ENCODE measurements at places on chromosomes 5 and 9.

DNA sequence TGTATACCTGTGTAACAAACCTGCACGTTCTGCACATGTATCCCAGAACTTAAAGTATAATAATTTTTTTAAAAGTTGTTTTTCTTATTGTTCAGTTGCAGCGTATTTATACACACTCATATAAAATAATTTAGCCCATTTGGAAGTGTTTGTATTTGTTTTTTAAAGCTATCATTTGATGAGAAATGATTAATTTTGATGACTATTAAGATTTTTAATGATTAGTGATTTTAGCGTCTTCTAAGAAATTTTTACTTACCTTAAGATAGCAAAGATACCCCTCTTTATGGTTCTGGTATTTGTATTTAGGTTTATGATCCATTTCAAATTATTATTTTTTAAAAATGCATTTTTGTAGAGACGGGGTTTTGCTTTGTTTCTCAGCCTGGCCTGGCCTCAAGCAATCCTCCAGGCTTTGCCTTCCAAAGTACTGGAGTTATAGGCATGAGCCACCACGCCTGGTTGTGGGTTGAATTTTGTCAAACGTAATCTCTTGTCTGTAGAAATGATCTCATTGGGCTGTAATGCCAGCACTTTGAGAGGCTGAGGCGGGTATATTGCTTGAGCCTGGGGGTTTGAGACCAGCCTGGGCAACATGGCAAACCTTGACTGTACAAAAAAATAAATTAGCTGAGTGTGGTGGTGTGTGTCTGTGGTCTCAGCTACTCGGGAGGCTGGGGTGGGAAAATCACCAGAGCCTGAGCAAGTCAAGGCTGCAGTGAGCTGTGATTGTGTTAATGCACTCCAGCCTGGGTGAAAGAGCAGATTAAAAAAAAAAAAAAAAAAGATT, 26.9 kb downstream of the CSNK1G3 start:
- no peak for DNase-seq

GRCh38 chr5:67372887-67373286, 176.3 kb upstream of the CD180 start:
- no peak for DNase-seq

- DNase-seq: no peak
These were observed 393.1 kb downstream of the EFNA5 start for GRCh38 chr5:107277485-107278125.

- DNase-seq: no peak
These were observed 21.6 kb upstream of the C5orf46 start for GRCh38 chr5:147927901-147928300.

DNA sequence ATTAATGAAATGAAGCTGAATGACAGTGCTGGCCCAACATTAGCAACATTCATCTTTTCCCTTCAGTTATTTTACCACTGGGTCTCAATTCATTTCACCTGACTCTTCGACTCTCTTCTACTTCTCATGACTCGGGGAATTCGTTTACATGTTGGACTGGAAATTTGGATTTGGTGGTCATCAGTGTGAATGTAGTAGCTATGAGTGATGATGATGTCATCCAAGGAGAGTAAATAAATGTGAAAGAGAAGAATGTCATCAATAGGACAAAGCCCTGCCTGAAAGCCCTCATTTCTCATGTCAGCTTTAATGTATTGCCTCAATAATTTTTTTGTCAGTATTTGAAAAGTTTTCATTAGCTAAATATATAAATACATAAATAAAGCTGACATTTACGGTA, 21.9 kb upstream of the CFAP95 start:
- no peak for DNase-seq

- no peak for DNase-seq
These were observed 31.5 kb upstream of the DENND4C start for GRCh38 chr9:19199012-19199411.

DNA sequence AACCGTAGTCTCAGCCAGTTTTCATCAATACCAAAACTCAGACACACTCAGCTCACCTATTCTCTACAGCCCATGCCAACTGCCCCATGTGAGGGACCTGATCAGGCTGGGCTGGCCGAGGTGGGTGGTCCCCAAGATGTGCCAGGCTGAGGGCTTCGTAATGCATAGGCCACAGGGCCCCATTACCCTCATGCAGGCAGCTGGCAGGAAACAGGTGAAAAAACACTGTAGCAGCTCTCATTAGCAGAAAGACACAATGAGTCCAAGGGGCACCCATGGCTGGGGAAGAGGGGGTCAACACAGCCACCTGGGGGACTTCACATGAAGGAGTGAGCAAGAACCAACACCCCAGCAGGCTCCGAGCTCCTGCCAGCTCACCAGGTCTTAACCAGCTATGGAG, 8.2 kb downstream of the IPPK start:
- DNase-seq: no peak
